SK-N-SH (cell line): ENCODE measurements at places on chromosomes 6 and 20. TPM values are rescaled to one million over a fixed set of nuclear protein-coding genes. Genes with fewer than 3 reads are reported as not detected.

SLC23A2 gene
- polyA plus RNA-seq, result 14.0 and 14.2 TPM in 2 replicates

MRPL18 gene
- 84.4 and 89.3 TPM in 2 replicates for polyA plus RNA-seq

PDYN gene
- polyA plus RNA-seq, result not detected in 2 replicates

GPLD1 gene
- polyA plus RNA-seq, result 0.94 and 1.5 TPM in 2 replicates

FKBP1C gene
- polyA plus RNA-seq, result 1.2 and 1.7 TPM in 2 replicates

OR14J1 gene
- polyA plus RNA-seq, result not detected in 2 replicates

EGFL8 gene
- polyA plus RNA-seq, result 7.7 and 10.7 TPM in 2 replicates

TRIM40 gene
- not detected in 2 replicates for polyA plus RNA-seq

GPX5 gene
- not detected in 2 replicates for polyA plus RNA-seq
